ENCODE measurements at places on chromosomes 3 and 15.

- DNase-seq: no peak
Observed at GRCh38 chr15:91049378-91050127, 27.2 kb upstream of the VPS33B start.

- no peak for DNase-seq
Observed at GRCh38 chr3:124965413-124965812, 30.9 kb upstream of the MUC13 start.

DNA sequence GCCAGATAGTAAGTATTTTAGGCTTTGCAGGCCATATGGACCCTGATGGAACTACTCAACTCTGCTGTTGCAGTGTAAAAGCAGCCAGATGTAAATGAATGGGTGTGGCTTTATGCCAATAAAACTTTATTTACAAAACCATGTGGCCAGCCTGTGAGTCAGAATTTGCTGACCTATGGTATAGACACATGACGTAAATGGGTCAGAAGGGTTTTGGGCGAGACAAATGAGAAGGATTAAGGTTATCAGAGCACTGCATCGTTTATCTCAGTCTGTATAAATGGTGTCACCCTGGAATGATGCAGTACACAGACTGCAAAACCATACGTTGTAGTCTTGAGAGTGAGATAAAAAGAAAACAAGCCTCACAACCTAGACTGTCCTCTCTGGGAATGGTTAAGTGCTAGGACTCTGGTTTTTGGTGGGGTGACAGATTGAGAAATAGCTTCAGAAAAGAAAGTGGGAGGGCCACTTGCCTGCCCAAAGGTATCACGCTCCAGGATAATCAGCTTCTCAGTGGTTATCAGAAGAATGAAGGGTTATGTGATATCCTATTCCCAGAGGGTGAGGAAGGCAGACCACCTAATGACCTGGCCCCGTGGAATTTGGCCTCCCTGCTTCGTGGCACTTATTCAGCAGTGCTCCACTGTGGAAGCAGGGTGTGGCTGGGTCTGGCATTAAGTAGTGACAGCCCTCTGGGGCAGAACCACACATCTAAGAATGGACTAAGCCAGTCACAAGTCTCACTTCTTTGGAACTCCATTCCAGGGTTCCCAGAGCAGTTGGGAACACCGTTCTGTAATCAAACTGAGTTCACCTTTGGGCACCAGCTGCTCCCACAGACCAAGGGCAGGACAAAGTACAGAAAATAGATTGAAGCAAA lies 46.1 kb downstream of the ABHD5 start:
- no peak for DNase-seq

GRCh38 chr15:76846782-76847181 lies 58.4 kb downstream of the SCAPER start:
- no peak for DNase-seq

- no peak for DNase-seq
Observed at GRCh38 chr3:45179163-45179562, 33.0 kb upstream of the CDCP1 start.

DNA sequence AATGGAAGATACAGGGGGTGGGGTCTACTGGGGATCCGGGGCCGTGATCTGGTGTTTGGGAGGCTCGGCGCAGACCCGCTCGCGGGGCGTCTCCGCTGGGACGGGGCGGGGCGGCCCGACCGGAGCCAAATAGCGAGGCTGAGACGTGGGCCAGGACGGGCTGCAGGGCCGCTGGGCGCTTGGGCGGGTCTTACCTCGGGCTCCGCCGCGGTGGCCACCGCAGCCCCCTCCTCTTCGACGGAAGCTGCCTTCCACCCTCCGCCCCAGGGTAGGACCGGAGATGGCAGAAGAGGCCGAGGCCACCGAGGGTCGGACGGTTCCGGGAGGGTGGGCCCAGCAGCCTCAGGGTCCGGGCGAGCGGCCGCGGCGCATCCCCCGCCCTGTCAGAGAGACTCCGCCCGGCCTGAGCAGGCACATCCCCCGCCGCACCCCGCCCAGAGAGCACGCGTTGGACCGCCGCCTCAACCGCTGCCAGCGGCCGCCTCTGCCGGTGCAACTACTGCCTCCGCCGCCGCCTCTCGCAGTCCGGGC lies 399 bp downstream of the MYO9A start:
- DNase-seq: peak; percentile 89

DNA sequence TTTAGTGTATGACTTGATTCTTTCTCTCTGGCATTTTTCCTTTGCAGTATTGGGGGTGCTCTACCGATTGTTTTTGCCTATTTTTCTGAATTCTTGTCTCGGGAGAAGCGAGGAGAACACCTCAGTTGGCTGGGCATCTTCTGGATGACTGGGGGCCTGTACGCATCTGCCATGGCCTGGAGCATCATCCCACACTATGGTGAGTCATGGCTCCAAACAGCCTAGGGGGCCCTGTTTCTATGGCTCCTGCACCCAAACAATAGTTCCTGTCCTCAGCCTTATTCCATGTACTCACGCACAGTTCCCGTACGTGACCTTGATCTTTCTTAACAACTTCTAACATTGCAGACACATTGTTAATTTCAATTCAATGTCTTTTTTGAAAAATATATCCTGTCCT lies 152.3 kb downstream of the SV2B start:
- DNase-seq: no peak

DNA sequence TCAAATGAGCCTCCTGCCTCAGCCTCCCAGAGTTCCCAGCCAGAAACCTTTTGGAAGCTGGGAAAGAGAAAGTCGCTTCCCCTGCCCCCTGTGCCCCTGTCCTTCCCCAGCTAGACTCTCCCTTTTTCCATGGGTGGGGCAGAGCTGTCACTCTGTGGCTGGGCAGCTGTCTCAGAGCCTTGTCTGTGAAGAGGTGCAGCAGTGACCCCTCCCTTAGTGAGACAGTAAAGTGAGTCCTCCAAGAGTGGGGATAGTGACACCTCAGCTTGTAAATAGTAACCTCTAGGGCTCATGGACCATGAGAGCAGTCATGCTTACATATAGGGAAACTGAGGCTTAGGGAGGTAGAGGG lies 76.3 kb downstream of the SMAD6 start:
- DNase-seq: no peak

- DNase-seq: no peak
Observed at GRCh38 chr3:122681974-122682409, 1.4 kb downstream of the PARP14 start.

DNA sequence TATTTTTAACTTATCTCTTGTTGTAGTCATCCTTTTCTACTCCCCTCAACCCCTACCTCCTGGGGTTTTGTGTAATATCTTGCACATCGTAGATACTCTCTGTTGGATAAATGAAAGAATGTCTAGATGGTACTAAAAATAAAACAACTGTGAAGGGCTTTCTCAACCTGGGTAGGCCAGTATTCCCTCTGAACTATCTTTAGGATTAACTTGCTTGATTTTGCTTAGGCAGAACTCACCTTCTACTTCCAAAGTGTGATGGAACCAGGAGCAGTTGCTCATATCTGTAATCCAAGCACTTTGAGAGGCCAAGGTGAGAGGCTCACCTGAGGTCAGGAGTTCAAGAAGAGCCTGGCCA lies 32.8 kb upstream of the TIPARP start:
- no peak for DNase-seq

GRCh38 chr3:67646586-67647234 lies 7.7 kb downstream of the SUCLG2 start:
- no peak for DNase-seq

DNA sequence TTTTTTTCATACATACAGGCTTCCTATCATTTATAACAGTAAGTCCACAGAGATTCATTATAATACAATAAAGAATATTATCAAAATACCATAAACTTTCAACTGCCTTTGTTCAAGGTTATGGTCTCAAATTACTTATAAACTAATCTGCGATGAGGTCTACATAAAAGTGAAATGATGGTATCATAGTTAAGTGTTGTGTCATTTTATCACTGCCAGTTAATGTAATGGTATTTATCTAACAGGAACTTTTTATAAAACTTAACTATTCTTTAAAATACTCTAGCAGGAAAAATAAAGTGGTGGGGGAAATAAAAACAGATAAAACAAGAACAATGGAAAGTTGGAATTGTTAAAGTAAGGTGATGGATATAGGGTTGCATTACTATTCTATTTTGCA lies 153.1 kb downstream of the OSBPL10 start:
- DNase-seq: no peak

DNA sequence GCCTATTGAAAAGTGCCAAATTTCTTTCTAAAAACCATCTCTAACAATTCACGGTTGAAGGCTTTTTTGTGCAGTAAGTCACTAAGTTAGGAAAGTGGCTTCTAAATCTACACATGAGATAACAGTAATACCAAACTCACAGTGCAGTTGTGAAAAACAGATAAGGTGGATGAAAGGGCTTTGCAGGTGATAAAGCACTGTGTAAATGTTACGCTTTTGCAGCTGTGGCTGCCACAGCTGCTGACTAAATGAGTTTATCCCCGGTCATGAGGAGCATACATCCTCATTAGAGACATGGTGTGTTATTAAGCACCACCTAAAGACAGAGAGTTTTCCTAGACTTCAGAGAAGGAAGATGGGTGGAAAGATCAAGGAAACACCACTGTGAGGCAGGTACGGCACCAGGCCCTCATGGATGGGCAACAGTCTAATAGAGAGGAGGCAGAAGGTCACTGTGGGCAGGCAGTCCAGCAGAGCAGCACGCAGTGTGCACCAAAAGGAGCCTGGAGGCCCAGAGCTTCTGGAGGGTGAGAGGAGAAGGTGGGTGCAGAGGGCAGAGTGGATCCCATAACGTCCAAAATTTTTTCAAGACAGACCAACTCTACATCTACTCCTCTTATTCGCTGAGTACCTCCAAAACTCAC lies 68.5 kb downstream of the FMN1 start:
- DNase-seq: no peak

DNA sequence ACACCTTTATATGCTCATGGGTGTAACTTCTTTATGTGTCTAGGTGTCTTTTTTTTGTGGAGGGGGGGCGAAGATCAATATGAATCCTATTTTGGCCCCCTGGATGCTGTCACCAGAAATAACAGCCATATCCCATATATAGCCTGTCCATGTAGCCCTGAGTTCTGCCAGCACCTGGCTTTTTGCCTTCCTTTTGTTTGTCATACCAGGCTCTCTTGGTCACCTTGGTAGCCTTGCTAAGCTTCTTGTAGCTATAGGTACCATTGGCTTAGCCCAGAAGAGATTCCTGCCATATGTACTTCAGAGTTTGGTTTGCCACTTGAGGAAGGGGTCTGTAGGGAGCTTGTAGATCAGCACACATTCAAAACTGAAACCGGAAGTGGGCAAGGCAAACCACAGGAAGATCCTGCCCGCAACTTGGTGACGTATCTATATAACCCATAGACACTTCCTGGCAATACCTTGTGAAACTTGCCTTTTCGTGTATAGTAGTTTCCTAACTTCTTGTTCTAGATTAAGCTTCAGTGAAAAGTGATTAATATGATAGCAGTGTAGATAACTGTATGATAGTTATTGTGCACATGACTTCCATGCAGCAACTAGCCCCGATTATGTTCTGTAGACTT lies 11.9 kb downstream of the RASA2 start:
- DNase-seq: peak; percentile 85

All from activated CD8-positive, alpha-beta memory T cell treated with anti-CD3 and anti-CD28 coated beads, Interleukin-2, amount 50 U/mL, for 48 hours (primary cell).